ENCODE measurements at places on chromosomes 3 and 15. TPM values are rescaled to one million over a fixed set of nuclear protein-coding genes. Genes with fewer than 3 reads are reported as not detected.

DNA sequence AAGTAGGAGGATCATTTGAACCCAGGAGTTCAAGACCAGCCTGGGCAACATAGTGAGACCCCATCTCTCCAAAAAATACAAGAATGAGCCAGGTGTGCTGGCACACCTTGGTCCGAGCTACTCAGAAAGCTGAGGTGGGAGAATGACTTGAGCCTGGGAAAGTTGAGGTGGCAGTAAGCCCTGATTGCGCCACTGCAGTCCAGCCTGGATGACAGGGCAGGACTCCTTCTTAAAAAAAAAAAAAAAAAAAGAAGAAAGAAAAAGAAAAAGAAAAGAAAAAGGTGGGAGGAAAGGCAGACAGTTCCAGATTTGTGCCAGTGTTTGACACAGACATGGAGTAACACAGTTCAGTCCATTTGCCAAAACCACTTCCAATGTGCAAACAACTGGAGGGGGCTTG lies 75.7 kb downstream of the ATP10A start:
- DNase-seq = no peak

MME gene
- total RNA-seq = not detected

DNA sequence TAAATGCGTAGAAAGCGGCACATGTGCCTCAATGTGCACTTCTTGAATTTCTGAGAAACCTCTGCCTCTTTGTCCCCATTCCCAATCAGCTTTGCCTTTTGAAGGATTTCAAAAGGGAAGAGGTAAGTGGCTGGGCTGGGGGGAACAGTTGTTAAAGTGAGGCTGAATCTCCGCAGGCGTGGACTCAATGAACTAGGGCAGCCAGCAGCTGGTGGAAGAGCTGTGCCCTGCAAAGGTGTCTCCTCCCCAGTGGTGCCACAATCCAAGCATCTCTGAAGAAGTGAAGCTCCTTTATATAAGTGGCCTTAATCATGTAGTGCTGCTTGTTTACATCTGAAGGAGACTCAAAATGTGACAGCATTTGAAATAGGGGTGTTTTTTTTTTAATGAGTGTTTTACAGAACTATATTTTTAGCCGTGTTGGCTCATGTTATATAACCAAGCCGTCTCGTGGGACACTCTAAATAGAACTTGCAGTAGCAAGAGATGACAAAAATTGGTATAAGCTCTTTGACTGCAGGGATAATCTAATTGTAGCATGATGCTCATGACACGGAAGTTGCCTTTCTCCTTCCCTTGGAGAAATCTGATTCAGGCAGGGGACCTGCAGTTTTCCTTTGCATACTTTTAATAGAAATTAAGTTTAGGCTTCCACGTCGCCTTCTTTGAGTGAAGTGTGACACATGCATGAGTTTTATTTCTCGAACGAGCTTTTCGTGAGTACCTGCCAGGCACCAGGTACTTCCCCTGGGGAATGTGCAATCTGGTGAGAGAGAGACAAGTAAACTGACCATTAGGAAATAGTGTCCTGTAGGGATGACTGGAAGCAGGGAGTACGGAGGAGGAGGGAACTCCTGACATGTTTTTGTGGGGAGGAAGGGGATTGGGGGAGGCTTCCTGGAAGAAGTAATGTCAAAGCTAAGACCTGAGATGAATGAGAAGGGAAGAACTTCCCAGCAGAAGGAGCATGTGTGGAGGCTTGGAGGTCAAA lies 179.7 kb upstream of the BHLHE40 start:
- DNase-seq = no peak

- no peak for DNase-seq
Measured at GRCh38 chr3:81778678-81779182, 17.3 kb upstream of the GBE1 start.

DNA sequence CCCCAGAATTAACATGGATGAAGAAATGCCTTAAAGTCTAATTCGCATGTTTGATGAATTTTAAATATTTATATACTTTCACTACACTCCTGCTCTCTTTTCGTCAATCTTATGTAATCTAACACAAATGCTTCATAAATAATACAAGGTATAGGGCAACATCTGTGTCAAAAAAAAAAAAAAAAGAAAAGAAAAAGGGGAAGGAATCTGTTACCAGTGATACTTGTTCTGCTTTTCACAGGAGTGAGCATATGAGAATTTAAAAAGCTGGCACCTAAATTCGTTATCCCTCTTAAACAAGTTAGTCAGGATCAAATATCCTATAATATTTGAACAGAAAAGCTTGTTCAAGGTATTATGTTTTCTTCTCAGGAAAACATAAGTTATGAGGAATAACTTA lies 243.8 kb downstream of the KCNH8 start:
- no peak for DNase-seq

DNA sequence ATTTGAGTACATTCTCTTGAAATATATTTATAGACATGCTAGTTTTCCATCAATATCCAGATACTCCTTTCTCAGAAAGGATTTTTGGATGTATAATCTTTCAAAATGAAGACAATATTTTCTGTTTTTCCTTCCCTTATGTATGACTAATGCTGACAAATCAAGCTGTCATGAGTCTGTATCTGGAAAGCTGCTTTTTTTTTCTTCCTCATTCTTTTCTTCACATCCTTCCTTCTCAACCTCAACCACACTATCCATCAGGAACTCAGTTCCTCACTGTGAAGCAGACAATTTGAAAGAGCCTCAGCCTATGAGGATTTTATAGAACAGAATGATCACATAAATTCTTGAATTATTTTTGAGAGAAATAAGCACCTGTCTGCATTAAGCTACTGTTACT lies 335.9 kb upstream of the EPHA6 start:
- DNase-seq = no peak

ALAS1 gene
- total RNA-seq = 62.7 TPM

NR1I2 gene
- total RNA-seq = 0.17 TPM

STRIT1 gene
- total RNA-seq = not detected

DNA sequence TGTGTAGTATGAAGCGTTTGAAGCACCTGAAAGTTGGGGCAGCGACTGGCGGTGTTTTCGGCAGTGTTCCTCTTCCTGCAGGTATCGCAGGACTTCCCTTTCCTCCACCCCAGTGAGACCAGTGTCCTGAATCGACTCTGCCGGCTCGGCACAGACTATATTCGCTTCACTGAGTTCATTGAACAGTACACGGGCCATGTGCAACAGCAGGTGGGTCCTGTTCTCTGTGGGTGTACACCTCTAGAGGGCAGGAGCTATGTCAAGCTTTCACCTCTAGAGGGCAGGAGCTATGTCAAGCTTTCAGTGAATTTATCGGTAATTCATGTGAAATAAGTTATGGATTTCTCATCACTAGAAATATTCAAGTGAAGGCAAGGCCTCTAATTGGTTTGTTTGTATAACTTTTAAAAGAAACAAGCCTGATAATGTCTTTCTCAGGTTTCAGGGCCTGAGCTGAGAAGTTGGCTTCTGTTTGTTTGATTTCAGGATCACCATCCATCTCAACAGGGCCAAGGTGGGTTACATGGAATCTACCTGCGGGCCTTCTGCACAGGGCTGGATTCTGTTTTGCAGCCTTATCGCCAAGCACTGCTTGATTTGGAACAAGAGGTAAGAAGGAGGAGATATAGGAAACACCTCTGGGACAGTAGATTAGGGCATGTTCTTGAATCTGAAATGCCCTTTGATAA lies 5.3 kb downstream of the TUBGCP4 start:
- peak; percentile 19 for DNase-seq

DNA sequence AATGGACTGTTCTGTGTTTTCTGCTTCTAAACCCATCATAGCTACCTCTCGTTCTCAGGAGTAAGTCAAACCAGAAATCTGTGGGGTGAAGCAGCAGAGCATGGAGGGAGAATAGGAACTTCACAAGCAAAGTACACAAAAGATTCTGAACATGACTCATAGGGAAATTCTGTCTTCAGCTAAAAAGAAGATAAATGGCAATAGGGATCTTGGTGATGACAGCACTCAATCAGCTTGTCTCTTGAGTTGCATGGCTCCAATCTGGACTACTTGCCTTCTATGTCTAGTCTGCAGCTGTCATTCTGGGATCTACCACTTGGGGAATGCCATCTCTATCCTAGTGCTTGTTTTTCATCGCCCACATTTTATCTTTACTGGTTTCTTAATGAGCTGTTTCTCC lies 13.5 kb upstream of the GRAMD1C start:
- DNase-seq = no peak

DNA sequence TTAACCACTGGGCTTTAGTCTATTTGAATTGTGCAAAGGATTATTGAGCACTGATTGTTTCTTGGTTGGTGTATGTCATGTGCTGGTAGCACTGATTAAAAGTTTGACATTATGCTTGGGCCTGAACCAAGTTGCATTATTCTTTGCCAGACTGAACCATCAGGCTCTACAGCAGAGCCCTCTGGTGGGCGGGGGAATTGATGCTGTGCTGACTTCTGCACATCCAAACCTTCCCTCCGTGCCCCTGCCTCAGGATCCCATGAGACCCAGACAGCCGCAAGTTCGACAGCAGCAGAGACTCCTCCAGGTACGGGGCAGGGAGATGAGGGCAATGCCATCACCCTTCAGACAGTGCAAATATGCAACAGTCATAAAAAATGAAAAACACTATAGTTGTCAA lies 28.4 kb upstream of the P2RY12 start:
- no peak for DNase-seq

DNA sequence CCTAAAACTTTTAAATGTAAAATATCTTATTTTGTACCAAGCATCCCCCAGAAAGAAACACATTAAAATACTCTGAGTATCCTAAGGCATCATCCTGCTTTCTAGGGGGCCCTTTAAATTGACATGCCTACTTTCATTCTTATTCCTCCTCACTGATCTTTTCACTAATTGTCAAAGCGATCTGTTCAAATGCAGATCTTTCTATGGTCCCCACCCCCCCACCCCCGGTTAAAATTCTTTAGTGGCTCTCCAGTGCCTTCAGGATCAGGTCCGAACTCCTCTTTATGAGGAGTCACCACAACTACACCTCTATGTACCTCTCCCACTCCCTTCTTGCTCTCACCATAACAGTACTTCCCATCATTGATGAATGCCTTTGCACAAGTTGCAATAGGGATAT lies 19.2 kb upstream of the TFDP2 start:
- no peak for DNase-seq

DNA sequence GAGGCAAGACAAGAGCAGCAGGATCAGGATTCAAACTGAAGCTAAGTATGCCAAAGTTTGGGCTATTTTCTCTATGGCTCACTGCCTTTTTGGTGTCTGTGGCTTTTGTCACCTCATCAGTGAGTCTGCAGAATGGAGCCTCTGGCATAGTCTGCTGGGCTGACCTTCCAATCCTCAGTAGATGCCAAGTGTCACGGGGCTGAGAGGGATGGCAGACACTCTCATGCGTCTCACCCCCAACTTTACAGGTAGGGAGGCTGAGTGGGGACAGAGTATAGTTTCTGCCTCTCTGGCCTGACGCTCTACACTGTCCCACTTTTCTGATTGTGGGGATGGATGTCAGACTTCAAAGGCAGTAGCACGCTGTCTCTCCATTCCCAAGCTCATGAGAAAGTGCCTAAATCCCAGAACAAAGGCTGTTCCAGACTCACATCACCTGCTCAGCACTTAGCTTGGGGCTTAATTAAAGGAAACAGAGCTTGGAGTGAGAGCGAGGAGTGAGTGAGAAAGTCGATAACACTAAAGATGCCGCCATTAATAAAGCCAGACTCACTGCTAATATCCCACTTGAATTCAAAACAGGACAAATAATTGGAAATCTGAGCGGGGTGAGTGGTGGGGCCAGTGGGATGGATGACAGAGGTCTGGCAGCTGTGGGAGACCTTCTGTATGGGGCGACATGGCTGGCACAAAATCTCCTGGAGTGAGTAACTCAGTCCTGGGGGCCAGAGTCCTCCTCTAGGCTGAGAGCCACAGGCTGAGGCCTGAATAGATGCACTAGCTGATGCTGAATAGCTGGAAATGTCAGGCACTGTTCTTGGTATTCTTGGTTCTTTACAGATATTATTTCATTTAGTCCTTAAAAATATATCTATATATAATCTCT lies 78.4 kb upstream of the MRPS22 start:
- no peak for DNase-seq

SLC6A1 gene
- total RNA-seq = not detected

LEKR1 gene
- 1.0 TPM for total RNA-seq

DNA sequence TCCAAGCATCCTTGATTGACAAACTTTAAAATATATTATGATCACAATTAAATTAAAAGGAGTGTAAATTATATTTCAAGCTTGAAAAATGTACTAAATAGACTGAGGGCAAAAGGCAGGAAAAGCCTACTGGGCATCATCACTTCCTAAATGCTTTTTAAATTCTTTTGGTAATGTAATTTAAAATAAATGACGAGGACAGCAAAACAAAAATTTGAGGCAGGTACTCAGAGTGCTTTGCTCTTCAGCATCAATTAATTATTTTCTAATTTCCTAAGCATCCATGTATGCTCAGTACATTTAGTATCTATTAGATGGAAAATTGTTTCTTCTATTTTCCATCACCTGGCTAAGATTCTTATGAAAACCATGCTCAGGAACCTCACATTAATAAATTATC lies 5.2 kb downstream of the CBLB start:
- no peak for DNase-seq

GRCh38 chr15:60043744-60044435 lies 39.8 kb downstream of the FOXB1 start:
- DNase-seq = no peak

PARP16 gene
- total RNA-seq = 25.4 TPM

SLCO2A1 gene
- total RNA-seq = not detected

DNA sequence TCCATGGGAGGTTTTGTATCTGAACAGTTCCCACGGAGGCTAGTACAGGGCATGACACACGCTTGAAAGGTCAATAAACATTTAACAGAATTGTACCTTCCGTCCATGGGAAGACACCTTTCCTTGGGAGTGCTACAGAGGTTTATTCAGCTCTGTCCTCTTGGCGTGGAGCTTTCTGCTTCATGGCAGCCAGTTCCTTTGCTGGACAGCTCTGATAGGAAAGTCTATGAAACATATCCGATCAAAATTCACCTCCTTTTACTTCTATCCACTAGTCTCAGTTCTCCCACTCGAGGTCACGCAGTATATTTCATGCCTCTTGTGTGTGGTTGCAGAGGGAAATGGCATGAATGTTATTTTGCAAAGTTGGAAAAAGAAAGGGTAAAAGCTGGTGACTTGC lies 91.2 kb downstream of the PEX5L start:
- no peak for DNase-seq

CMSS1 gene
- 88.5 TPM for total RNA-seq

EDC3 gene
- 50.6 TPM for total RNA-seq

SHF gene
- total RNA-seq = 11.7 TPM

DNA sequence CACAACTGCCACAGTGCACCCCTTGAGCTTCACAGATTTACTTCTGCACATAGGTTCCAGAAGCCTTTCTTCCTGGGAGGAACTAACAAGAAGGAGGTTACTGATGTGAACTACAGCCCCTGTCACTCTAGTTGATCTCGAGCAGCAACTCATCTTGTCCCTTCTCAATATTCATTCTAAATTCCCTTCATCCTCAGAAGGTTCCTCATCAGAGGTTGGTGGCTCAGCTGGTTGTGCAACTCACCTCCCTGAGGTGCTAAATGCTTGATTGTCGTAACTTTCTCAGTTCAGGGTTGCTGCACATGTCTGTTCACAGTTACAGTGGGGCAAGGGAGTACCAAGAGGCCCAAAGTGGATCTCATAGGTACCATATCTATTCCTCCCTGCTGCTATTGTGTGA lies 5.7 kb upstream of the A4GNT start:
- DNase-seq = no peak

GRCh38 chr3:185311991-185312390 lies 50.9 kb upstream of the MAP3K13 start:
- DNase-seq = no peak

GRK7 gene
- not detected for total RNA-seq

GRCh38 chr15:68818066-68818768 lies 2.5 kb downstream of the ANP32A start:
- peak; percentile 73 for DNase-seq
